ENCODE measurements at places on chromosomes 5 and 9.
A peak's percentile ranks its signal among the peaks of the same experiment; 100 is the strongest.

DNA sequence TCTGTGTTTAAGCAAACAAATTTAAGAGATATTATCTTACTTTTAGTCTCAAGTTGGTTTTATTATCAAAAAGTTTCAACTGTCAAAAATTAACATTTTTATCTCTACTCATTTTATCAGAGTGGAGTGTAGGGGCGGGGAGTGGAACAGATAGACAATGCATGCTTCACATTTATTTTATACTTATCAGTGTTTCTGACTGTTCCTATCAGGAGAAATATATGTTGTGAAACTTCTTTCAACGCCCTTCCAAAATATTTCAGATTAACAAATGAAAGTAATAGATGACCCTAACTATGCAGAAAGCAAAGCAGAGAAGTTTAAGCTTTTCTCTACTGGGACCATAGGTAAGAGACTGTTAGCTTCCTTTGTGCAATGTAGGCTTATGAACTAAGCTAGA lies 44.9 kb upstream of the MAST4 start:
- DNase-seq: no peak

DNA sequence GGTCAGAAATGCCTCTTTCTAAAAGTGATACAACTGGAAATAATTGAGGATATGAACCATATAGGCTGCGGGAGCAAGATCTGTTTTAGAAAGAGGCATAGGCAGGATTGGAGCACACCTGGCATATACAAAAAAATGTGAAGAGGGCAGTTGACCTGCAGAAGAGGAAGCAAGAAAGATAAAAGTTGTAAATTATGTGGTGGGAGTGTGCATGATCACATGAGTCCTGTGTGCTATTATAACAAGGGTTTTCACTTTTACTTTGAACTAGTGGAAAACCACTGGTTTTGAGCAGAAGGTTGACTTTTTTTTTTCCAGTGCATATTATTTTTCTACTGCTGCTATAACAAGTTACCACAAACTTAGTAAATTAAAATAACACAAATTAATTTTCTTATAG lies 489.3 kb downstream of the ANXA1 start:
- no peak for DNase-seq

DNA sequence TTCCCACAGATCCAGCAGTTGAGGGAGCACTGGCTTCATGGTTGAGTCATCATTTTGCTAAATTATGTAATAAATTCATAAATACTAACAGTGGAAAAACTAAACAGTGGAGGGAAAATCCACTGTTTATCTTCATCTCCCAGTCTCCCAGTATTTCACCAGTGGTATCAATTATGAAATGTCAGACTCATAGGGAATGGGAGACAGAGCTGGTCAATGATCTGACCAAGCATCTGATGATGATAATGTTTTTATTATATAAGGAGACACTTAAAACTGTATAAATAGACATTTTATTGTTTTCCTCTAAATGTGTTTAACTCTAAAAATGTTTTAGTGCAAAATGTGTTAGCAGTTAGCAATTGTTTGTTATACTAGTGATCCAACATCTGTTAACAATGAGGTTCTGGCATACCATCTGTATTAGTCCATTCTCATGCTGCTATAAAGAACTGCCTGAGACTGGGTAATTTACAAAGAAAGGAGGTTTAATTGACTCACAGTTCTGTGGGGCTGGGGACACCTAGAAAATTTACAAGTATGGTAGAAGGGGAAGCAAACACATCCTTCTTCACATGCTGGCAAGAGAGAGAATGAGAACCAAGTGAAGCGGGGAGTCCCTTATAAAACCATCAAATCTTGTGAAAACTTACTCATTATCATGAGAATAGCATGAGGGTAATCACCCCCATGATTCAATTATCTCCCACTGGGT lies 11.8 kb upstream of the REEP5 start:
- no peak for DNase-seq

DNA sequence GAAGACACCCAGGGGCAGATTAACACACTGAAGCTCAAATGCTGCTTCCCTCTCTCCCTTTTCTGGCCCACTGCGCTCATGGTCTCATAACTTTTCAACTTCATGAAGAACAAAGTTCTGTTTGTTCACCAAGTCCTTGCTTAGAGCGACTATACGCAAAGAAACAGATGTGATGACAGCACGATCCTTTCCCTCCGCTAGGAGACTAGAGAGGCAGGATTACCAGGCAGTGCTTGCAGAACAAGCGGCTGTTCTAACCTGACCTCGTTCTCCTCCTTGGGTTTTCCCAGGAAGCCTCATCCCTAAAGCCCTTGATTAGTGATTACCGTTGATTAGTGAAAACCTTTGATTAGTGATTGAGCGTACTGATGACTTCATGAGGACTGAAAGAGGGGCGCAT lies 649.9 kb downstream of the IRX1 start:
- no peak for DNase-seq

GRCh38 chr5:151912360-151912759 lies 12.3 kb downstream of the GLRA1 start:
- DNase-seq: no peak

- DNase-seq: no peak
Observed at GRCh38 chr9:123742009-123742767, 187.7 kb downstream of the DENND1A start.

DNA sequence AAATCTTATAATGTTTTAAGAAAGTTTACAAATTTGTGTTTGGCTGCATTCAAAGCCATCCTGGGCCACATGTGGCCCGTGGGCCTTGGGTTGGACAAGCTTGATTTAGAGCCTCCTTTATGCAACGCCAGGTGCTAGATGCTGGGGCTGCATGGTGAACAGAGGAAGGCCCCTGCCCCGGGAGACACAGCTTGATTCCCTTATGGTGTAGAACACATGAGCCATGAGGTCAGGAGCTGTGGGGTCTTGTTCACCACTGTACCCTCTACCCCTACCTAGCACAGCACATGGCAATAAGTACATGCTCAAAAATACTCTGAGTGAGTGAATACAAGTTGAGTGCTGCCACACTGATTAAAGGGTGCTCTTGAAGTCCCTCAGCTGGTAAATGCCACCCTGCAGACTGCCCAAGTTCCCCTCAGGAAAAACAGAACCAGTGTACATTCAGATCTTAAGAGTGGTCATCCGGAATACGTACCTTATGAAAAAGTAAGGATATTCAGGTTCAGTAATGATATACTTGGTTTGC lies 71.9 kb downstream of the ARRDC3 start:
- no peak for DNase-seq

DNA sequence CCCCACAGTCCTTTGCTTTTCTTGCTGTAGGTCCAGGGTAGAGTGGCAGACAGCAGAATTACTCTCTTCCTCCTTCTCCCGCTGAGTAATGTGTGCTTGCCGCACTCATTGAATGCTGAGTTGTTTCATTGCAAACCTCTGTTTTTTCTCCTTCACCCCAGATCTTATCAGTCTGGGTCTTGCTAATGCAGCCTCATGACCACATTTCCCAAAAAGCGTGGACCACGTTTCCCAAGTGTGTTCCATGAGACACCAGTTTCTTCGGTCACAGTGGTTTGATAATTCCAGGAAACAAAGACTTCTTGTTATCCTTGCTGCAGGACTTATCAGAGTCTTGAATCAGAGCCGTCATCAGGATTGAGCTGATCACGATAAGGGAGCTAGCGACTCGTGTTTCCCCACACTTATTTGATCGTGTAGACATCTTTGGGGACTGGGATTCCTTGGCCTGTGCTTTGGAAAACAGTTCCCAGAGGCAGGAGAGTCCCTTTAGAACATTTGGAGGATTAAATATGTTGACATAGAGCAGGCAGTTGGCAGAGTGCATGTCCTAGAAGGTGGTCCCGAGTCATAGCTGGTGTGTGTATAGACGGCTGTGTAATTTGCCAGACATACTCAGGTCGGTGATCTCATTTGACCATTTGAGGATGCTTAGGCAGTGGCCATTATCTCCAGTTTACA lies 4.4 kb downstream of the LRRC8A start:
- DNase-seq: no peak

DNA sequence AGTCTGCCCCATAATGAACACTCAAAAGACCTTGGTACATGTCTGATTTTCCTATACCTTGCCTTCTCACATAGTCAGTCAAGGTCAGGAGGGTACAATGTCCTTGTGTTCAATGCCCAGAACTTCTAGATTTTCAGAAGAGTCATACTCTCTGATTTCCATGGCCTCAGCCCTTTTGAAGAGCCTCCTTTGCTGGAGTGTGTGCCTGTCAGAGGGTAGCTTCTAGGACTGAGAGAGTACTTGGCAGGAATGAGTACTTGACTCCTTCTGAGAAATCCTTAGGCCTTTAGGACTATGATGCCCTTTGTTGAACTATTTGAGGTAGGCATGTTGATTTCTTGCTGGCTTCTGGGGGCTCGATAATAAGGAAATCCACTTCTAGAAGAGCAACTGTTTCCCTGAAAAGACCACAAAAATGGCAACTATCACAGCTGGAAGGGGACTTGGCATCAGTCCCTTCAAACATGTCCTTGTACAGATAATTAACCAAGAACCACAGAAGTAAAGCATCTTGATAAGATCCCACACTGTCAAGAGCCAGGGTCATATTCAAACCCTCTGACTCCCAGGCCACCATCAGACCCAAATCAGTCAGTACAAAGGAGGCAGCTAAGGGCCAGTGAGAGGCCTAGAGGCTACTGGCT lies 10.6 kb upstream of the MEGF9 start:
- DNase-seq: no peak

- DNase-seq: no peak
Observed at GRCh38 chr5:143161885-143162540, 241.5 kb downstream of the NR3C1 start.

GRCh38 chr9:15317836-15318235 lies 10.8 kb upstream of the TTC39B start:
- no peak for DNase-seq

- peak; percentile 75 for DNase-seq
Observed at GRCh38 chr9:33415501-33416038, 13.2 kb upstream of the AQP7 start.

DNA sequence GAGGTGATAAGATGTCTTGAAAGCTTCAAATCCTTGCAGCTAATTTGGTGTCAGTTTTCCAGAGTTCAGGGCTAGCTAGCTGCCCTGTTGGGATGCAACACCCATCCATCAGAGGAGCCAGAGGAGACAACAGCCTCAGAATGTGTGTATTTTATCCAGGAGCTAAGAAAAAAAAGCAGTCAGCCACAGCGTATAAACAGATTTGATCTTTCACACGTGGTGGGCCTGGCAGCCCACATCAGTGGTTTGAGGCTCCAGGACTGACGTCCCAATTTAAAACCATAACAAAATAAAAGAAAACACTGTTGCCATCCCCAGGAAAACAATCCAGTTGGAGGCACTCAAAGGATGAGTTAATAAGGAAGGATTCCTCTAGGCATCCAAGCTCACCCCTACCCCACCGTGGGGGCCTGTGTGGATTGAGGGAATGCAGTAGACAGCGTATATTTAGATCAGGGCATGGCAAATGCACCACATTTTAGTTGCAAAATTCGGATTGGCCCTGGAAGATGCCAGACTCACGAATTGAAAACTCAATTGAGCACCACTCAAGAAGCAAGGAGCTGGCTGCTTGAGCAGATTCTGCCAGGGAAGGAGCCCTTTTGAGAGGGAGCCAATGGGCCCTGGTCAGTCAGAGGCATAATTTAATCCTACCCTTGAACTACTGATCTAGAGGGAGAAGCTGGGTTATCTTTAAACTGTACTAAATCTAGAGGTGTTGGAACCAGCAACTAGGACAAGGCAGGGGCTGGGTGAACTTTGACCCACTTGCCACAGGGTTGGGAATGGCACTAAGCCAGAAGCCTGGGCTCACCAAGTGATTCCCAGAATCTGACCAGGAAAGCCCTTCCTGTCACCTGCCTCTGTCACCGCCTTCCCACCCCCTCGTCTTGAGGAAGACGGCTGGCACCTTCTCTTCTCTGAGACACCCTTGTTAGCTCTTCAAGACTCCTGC lies 17.5 kb downstream of the ADRA1B start:
- DNase-seq: no peak

- no peak for DNase-seq
Observed at GRCh38 chr5:170201311-170201710, 31.5 kb upstream of the C5orf58 start.

DNA sequence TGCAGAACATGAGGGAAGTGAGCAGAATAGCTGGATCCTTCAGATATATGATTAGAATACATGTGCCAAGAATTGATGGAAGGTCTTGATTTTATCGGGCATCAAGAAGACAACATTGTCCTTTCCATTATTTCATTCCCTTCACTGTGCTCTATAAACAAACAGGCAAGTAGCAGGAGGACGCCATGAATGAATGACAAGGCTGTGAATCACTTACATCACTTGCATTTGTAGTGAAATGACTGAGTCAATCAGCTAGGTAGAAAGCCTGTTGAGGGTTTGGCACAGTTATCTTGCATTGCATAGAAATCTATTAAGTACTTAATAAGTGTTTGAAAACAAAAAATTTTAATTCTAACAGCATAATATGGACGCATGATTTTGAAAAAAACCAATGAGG lies 548.8 kb upstream of the IZUMO3 start:
- no peak for DNase-seq

- no peak for DNase-seq
Observed at GRCh38 chr9:29390859-29391258, 1817.6 kb upstream of the C9orf72 start.

- no peak for DNase-seq
Observed at GRCh38 chr5:77316871-77317661, 106.6 kb downstream of the PDE8B start.

GRCh38 chr5:54315736-54316528 lies 5.6 kb upstream of the ARL15 start:
- DNase-seq: peak; percentile 23

DNA sequence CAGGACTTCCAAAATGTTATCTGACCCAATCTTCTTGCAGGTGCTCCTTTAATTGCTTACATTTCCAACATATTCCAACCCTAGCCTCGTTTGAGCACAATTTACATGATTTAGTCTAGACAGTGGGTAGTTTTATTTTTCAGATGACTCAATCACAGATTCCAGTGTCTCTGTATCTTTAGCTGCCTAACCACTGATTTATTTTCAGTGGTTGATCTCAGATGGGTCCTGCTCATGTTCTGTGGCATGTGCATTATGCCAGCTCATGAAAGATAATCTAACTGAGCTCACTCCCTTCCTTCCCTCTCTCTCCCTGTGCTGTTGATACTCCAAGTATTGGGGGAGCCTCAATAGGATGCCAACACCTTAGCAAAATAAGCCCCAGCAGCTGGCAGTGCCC lies 106.1 kb upstream of the ICE1 start:
- no peak for DNase-seq

DNA sequence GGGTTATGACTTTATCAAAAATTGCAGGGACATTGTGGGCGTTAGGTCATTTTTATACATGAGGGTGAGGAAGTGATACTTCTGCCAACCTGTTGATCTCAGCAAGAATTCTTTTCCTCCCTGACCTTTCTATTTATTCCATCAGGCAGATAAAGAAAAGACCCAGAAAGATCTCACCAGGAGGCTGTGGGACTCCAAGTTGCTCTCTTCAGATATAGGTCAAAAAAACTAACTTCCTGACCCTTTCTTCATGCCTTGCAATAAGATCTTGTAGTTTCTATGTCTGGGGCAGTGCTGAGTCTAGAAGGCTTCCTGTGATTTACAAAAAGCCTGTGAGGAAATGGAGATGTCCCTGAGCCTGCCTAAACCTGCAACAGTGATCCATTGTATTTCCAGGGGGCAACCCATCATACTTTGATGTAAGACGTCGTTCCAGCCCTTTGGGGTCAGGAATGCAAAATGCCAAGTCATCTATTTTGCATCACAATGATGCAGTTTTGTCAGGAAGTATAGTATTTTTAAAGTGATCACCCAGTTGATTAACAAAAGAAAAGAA lies 22.0 kb upstream of the PIK3R1 start:
- no peak for DNase-seq
